ENCODE measurements at places on chromosomes 4 and X.
A peak's percentile ranks its signal among the peaks of the same experiment; 100 is the strongest.

DNA sequence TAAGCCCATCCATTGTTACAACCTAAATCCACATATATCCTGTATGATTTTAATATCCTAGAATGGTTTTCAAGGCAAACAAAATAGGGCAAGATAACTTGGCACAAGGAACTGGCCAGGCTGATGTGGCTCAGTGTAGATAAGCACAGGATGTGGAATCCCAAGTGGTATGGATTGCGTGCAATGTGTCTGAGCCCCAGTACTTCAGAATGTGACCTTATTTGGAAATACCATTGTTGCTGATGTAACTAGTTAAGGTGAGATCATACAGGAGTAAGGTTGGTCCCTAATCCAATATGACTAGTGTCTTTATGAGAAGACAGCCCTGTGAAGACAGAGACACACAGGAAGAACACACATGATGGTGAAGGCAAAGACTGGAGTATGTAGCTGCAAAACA lies 72.4 kb downstream of the IL21 start:
- no peaks in the 10 kb centered on the region for H3K36me3 ChIP-seq
- no peak overlapping the region for H3K27ac ChIP-seq
- no peak for DNase-seq
- H3K4me3 ChIP-seq = no peak overlapping the region
- H3K4me1 ChIP-seq = no peaks in the 10 kb centered on the region
- no peaks in the 10 kb centered on the region for H3K27me3 ChIP-seq

DNA sequence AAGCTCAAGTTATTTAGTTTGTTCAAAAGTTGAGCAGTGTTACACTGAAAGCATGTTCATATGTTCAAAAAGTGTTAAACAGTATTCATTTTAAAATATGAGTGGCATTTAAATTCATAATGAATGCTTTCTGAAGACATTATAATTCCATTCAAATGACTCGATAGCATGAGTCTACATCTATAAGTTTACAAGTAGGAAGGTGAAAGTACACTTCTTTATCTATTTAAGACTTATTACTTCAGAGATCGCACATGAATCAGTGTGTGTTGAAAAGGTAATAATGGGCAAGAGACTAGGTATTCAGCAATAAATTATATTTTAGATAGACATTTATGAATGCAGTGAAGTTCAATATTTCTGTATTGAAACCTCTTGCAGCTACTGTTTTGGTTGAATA lies 456.1 kb downstream of the GRXCR1 start:
- no peaks in the 10 kb centered on the region for H3K36me3 ChIP-seq
- no peak overlapping the region for H3K4me3 ChIP-seq
- H3K27ac ChIP-seq = no peak overlapping the region
- no peaks in the 10 kb centered on the region for H3K4me1 ChIP-seq

DNA sequence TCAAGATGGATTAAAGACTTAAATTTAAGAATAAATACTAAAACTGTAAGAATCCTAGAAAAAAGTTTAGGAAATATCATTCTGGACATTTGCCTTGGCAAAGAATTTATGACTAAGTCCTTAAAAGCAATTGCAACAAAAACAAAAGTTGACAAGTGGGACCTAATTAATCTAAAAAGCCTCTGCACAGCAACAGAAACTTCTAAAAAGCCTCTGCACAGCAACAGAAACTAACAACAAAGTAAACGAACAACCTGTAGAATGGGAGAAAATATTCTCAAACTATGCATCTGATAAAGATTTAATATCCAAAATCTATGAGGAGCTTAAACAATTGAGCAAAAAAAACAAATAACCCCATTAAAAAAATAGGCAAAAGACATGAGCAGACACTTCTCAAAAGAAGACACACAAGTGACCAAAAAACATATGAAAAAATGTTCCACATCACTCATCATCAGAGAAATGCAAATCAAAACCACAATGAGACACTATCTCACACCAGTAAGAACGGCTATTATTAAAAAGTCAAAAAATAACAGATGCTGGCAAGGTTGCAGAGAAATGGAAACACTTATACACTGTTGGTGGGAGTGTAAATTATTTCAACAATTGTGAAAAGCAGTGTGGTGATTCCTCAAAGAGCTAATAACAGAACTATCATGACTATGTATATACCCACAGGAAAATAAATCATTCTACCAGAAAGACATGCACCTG lies 5.5 kb upstream of the OPRPN start:
- no peak overlapping the region for H3K27ac ChIP-seq
- no peak for DNase-seq
- no peak overlapping the region for H3K4me3 ChIP-seq
- H3K4me1 ChIP-seq = no peaks in the 10 kb centered on the region
- no peaks in the 10 kb centered on the region for H3K36me3 ChIP-seq
- no peaks in the 10 kb centered on the region for H3K27me3 ChIP-seq

DNA sequence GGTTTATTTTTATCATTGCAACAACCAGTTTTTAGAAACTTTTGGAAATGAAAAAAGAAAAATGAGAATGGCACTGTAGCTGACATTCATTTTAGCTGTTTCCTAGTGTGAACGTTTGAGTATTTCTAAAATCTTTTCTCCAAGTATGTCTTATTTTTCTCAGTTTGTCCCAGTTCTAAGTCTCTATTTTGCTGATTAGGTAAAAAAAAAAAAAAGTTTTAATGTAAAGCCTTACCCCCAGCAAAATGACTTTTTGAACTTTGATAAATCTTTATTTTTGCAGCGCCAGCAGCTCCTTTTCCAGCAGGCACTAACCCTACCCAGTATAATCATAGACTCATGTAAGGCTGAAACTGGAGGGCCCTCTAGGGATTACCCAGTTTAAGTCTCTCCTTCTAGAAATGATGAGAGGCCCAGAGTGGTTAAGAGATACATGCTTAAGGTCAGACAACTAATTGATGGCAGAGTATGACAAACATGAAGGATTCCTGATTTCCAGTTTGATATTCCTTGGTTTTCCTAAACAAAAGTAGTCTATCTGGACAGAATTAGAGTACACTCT lies 84.3 kb upstream of the SLC4A4 start:
- peaks cover 11% of the 10 kb centered on the region for H3K4me1 ChIP-seq
- H3K27ac ChIP-seq = no peak overlapping the region
- H3K4me3 ChIP-seq = no peak overlapping the region
- no peaks in the 10 kb centered on the region for H3K36me3 ChIP-seq
- no peaks in the 10 kb centered on the region for H3K27me3 ChIP-seq
- DNase-seq = no peak

DNA sequence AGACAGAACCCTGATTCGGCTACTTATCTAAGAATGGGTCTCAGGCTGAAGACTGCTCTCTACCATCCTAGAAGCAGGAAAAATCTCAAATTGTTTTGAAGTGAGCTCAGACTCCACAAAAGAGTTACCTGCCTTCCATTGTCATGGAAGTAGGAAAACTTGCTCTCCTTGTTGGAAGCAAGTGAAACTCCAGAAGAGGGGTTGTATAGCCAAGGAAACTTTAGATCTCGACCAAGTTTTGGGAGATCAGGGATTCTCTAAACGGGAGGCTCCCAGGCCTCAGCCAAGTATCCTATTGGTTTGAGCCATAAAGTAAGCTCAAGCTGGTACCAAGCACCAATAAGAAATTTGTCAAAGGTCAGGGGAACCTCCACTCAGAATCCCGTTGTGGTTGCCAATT lies 9.2 kb upstream of the FHDC1 start:
- no peak overlapping the region for H3K4me3 ChIP-seq
- no peaks in the 10 kb centered on the region for H3K4me1 ChIP-seq
- no peak for DNase-seq
- no peaks in the 10 kb centered on the region for H3K27me3 ChIP-seq
- no peak overlapping the region for H3K27ac ChIP-seq
- no peaks in the 10 kb centered on the region for H3K36me3 ChIP-seq

GRCh38 chrX:43718956-43719355 lies 62.9 kb downstream of the MAOA start:
- H3K4me3 ChIP-seq = no peak overlapping the region
- no peak overlapping the region for H3K27ac ChIP-seq
- no peaks in the 10 kb centered on the region for H3K27me3 ChIP-seq
- no peak for DNase-seq

DNA sequence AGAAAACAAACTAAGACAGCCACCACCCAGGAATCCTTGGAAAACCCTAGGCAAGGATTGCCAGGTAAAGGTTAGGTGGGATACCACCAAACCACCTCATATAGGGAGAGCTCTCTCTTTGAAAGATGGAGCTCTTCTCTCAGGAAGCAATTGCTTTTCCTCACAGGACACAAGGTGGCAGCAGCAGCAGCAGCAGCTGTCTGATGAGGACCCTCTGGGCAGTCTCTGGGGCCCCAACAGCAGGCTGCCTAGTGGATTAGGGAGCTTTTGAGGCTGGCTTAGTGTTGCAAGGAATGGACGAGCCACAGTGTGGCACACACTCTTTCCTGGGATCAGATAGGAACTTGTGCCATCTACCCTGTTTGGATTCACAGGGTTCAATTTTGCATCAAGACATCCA lies 41.4 kb upstream of the CHRDL1 start:
- H3K4me3 ChIP-seq = no peak overlapping the region
- no peak overlapping the region for H3K27ac ChIP-seq
- H3K36me3 ChIP-seq = no peaks in the 10 kb centered on the region
- no peak for DNase-seq
- no peaks in the 10 kb centered on the region for H3K27me3 ChIP-seq
- H3K4me1 ChIP-seq = no peaks in the 10 kb centered on the region

DNA sequence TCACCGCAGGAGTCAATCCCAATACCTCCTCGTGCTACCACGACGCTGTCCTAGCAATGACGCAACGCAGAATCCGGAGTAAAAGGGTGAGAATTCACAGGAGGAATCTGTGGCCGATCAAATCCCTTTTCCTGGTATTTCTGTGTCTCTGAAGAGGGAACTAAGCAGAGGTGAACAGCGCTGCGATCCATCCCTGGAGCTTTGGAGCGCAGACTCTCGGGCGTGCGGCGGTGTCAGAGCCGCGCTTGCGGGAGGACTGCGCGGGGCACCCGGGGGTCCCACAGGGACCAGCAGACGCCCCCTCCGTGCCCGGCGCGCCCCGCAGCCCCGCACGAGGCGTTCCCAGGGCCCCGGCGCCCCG lies 17.2 kb upstream of the ZNF718 start:
- no peak for DNase-seq
- no peak overlapping the region for H3K4me3 ChIP-seq
- H3K27ac ChIP-seq = no peak overlapping the region
- H3K36me3 ChIP-seq = no peaks in the 10 kb centered on the region

- no peaks in the 10 kb centered on the region for H3K36me3 ChIP-seq
- no peak overlapping the region for H3K27ac ChIP-seq
- H3K4me3 ChIP-seq = no peak overlapping the region
- no peak for DNase-seq
- no peaks in the 10 kb centered on the region for H3K27me3 ChIP-seq
- no peaks in the 10 kb centered on the region for H3K4me1 ChIP-seq
Observed at GRCh38 chr4:57612279-57612678, 502.1 kb upstream of the IGFBP7 start.

DNA sequence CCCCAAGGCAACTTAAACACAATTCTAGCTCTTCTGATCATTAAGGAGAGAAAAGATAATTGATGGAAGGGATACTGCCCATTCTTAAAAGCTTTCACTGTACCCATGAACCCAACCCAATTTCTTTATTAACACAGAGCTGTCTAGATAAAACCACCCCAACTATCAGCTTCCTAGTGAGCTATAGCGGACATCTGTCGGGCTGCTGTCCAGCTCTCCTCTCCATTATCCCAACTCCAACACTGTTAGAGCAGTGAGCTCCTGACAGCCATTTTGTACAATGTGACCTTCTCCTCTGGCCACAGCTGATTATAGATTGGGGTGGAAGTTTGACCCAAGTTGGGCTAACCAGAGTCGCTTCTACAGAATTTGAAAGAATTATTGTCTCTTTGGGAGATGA lies 66.1 kb downstream of the HADH start:
- DNase-seq = no peak
- H3K27ac ChIP-seq = no peak overlapping the region
- no peaks in the 10 kb centered on the region for H3K36me3 ChIP-seq
- no peaks in the 10 kb centered on the region for H3K27me3 ChIP-seq
- H3K4me3 ChIP-seq = no peak overlapping the region
- no peaks in the 10 kb centered on the region for H3K4me1 ChIP-seq

DNA sequence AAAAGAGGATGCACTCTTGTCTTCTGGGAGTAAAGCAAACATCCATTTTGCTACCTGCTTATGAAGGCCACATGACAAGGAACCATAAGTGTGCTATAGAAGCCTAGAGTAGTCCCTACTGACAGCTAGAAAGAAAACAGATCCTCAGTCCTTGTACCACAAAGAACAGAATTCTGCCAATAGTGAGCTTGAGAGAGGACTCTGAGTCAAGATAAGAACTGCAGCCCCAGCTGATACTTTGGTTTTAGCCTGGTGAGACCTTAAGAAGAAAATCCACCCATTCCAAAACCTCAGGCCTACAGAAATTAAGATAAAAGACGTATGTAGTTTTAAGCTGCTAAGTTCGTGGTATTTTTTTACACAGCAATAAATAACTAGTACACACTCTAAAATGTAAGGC lies 914.6 kb downstream of the PCDH19 start:
- no peak overlapping the region for H3K27ac ChIP-seq
- no peaks in the 10 kb centered on the region for H3K36me3 ChIP-seq
- no peaks in the 10 kb centered on the region for H3K27me3 ChIP-seq
- DNase-seq = no peak
- no peak overlapping the region for H3K4me3 ChIP-seq

- H3K27ac ChIP-seq = no peak overlapping the region
- no peaks in the 10 kb centered on the region for H3K36me3 ChIP-seq
- H3K4me3 ChIP-seq = no peak overlapping the region
Observed at GRCh38 chr4:19736968-19737756, 514.5 kb upstream of the SLIT2 start.

DNA sequence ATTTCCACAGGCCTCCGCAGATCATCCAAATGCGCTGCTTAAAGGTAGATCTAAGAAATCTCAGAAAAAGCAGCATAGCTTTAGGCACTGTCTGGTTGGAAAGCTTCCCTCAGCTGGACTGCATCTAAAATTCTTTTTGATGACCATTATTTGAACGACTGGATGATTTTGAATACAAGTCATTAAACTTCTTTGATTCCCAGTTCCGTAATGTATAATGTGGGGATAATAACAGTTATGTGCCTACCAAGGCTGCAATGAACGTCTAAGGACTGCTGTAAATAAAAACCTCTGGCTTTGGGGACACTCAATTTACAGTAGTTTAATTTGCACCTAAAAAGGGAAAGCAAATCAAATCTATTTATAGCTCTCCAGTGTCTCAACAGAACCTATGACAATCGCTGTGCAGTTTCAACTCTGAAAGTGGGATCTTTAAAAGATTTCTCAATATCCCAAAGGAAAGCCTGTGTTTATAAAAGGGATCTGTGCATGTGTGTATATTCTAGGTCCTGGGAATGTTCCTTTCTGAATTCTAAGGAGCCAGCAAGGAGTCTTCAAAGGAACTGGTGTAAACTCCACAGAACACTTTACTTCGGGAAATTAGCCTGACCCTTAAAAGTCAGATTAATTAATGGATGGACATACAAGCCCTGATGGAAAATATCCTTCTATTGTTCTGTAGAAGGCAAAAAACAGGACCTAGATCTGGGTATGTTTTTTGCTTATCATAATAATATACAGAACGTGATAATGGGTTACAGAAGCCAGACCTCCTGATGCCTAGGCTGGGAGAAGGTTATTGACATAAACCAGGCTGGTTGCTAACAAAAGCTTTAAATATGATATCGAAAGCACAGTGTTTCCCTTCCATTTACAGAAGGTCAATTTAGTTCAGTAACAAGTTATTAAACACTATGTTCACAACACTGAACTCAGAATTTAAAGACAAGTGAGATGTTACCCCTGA lies 53.4 kb downstream of the AFAP1 start:
- H3K4me1 ChIP-seq = no peaks in the 10 kb centered on the region
- no peaks in the 10 kb centered on the region for H3K27me3 ChIP-seq
- H3K27ac ChIP-seq = peak overlapping the region; percentile 77

GRCh38 chrX:55111578-55112254 lies 22.9 kb downstream of the PAGE2 start:
- H3K36me3 ChIP-seq = no peaks in the 10 kb centered on the region
- H3K4me3 ChIP-seq = no peak overlapping the region
- H3K27me3 ChIP-seq = no peaks in the 10 kb centered on the region
- H3K4me1 ChIP-seq = peaks cover 8% of the 10 kb centered on the region

Data from esophagus squamous epithelium (tissue), 5 donors.